ENCODE measurements at places on chromosomes 13 and 19.

DNA sequence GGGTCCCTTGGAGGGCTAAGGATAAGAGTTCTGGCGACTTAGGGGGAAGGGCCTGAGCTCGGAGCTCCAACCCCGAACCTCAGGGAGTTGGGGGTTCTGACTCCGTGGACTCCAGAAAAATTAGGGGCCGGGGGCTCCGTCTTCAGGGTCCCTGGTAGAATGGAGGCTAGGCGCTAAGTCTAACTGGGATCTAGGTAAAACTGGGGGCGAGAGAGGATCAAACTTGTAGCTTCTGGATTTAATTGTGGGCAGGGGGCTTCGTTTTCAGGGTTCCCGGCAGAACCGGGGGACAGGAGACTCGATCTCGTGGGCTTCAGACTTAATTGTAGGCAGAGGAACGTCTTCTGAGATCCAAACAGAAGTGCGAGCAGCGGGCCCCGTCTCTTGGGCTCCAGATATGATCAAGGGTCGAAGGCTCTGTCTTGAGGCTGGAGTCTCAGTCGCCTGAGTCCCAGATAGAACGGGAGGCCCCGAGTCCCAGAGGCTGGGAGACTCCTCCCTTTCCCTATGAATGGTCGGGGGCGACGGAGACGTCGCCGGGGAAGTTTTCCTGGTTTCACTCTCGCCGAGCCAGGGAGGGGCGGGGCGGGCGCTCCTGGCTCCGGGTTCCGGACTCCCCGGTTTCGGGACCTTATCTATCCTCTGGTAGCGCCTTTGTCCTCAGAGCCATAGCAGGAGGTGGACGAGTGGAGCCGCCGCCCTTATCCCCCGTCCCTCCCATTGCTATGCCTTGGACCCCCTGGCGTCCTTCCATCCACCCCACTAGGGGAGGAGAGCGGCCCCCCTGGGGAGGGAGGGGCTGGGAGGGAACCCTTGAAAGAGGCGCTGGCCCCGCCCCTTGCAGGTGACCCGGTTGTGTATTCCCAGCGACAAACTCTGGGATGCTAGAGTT, 1.3 kb downstream of the NECTIN2 start:
- DNase-seq = no peak

GRCh38 chr13:101763191-101763590, 310.7 kb downstream of the ITGBL1 start:
- no peak for DNase-seq

GRCh38 chr19:8336072-8336569, 6.9 kb downstream of the KANK3 start:
- DNase-seq = no peak

GRCh38 chr19:38891771-38892170, 7.6 kb downstream of the SIRT2 start:
- DNase-seq = no peak

DNA sequence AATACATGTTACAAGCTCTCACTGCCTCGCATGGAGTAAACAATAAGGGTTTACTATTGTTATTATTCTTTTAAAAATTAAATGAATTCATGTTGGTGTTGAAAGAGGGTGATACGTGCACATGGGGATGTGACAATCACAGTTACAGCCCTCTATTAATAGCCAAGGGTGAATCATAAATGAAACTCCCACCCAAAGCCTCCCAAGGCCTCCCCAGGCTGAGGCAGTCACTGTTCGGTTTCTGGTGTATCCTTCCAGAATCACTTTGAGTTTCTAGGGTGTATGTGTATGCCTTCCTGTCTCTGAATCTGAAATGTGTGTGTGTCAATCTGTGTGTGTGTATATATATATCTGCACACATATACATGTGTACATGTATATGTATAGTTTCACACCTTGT, 73.4 kb downstream of the AKAP11 start:
- no peak for DNase-seq

DNA sequence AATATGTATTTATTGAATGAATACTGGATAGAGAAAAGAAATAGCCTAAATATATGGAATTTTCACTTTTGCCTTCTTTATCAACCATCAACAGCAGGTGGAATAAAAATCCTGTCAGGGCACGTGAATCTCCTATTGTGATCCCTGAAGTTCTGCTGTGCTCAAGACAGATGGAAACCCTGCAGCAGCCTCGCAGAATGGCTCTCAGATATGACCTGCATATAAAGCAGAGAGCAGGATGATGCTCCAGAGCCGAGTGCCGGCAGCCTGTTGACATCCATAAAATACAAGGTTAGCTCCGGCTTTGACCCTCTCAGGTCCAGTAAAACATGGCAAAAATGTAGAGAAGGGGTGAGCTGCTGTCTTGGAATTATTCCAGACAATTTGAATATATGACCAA, 659.3 kb downstream of the DIAPH3 start:
- no peak for DNase-seq

DNA sequence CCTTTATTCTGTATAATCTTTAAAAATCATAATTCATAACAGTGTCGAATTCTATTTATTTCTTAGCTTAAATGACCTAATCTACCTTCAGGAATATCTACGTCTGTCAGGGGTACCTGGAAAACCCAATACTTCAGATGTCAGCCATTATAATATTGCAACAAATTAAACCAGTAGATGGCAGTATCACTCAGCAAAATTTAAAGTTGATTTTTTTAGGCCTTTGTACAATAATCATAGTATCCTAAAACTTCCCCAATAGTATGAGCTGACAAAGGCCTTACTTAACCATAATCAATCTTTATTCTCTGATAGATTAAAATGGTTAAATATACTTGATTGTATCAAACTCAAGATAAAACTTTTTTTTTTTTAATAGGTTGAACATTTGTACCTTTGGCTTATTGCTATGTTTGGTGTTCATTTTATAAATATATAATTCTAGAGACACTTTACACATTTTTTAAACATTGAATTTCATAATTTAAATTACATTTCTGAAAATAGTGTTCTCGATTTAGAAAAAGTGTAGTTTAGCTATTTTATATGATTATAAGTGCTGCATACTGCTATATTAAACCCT, 830.2 kb upstream of the SPRY2 start:
- DNase-seq = no peak

DNA sequence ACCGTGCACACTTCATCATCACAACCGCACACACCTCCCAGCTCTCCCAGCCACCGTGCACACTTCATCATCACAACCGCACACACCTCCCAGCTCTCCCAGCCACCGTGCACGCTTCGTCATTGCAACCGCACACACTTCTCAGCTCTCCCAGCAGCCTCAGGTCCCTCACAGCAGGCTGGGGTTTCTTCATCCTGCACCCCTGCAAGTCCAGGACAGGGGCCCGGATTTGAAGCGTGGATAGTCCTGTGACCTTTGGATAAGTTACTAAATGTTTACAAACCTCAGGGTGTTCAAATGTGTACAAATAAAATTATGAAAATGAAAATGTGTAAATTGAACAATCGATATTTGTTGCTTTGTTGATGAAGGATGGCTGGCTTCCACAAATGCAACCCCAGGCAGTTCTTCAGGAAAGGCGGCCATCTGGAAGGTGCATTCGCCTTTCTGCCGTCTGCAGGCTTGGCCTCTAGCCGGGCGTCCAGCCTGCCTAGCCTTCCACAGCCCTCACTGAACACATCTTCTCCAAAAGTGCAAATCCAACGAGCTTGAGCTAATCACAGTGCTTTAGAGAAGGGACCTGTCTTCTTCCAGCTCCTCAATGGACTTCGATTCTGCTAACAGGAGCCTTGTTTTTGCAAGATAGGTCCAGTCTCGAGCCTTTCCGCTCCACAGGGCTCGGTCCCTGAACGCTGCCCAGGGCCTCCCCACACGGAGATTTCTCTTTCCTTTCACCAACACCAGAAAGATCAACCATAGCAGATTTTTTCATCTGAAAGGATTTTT, 74.2 kb downstream of the SPACA7 start:
- DNase-seq = no peak

- DNase-seq = no peak
Observed at GRCh38 chr13:20442798-20443381, 82.8 kb downstream of the CRYL1 start.

DNA sequence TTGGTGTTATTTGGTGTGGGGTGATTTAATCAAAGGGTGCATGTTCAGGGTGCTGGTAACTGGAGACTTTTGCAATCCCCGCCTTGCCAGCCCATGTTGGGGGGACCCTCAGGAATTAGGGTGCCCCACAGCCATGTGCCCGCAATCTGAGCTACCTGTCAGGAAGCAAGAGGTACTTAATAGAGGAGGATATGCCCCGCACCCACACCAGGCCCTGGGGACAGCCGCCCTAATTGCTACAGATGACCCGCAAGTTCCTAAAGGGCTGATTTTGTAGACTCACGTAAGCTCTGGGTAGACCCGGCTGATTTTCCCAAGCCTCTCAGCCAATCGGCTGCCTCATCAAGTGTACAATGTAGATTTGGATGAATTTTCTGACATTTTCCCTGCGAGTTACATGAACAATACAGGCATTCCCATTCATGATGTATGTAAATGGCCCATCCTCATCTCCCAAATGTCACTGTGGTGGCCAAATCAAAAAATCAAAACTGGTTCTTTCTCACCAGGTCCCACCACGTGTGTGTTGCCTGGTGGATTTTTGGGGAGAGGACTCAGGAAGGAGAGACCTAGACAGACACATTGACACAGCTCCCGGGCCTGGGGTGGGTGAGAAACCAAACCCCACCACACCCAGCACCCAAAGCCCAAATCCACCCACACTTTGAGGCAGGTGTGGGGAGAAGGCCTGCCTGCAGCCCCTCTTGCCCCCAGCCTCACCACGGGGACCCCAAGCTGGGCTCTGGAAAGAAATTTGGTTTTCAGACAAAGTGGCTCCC, 119.2 kb upstream of the SPACA7 start:
- DNase-seq = no peak

DNA sequence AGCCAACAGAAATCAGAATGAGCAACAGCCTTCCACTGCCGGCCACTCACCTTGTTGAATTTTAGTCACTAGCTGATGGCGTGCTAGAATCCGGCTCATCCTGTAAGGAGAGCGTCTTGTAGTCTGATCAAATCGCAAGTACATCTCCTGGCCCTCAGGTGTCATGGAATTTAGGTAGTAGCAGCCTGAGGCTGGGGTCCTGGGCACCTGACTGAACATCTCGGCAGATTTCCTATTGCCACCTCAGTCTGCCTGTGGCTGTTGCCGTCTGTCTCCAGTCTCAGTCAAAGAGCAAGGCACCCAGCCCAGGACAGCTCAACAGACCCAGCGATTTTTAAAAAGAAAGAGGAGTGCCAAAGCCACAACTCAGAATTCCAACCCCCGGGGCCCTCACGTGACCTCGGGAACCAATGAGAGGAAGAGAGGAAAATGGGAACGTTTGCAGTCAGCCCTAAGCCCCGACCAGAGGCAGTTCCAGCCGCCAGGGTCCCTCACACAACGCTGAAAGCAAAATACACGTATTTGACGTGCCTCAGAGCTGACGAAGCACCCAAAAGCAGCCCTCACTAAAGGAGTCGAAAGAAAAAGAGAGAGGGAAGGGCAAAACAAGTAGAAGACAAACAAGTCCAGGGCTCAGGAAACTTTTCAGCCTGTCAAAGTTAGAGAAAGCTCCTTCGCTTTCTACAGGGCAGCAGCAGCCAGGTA, at the start of gene STARD13:
Gene STARD13, minus strand, starts transcription at position 336 of the 705 bp plus-strand sequence. Its CDS starts 117 bp downstream, at position 219.
- DNase-seq = peak; percentile 18

DNA sequence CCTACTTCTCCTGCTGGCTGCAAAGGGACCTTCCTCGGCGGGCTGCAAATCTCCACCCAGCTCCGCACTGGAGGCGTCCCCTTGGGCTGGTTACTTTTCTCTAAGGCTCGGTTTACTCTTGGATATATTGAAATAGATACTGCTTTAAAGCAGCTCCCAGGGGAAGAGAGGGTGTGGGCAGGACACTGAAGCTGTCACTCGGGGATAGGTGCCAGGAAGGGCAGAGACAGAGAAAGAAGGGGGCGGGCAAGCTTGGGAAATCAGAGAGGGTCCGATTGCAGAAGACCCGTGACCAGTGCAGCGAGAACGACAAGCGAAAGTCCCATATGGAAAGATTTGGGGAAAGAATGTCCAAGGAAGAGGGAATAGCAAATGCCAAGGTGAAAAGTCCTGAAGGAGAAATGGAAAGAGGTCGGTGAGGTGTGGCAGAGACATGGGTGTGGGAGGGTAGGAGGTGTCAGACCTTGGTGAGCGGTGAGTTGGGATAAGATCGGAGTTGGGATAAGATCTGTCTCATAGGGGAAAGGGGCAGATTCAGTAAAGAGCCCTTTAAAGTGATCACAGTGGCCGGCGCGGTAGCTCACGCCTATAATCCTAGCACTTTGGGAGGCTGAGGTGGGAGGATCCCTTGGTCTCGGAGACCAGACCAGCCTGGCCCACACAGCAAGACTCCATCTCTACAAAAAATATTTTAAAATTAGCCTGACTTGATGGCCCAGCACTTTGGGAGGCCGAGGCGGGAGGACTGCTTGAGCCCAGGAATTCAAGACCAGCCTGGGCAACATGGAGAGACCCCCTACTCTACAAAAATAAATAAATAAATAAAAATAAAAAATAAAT, 618 bp downstream of the THSD8 start:
- DNase-seq = no peak

- no peak for DNase-seq
Observed at GRCh38 chr13:80361883-80362327, 21.0 kb upstream of the SPRY2 start.

All from GM18507 (cell line).